ENCODE measurements at places on chromosomes 4 and X.

DNA sequence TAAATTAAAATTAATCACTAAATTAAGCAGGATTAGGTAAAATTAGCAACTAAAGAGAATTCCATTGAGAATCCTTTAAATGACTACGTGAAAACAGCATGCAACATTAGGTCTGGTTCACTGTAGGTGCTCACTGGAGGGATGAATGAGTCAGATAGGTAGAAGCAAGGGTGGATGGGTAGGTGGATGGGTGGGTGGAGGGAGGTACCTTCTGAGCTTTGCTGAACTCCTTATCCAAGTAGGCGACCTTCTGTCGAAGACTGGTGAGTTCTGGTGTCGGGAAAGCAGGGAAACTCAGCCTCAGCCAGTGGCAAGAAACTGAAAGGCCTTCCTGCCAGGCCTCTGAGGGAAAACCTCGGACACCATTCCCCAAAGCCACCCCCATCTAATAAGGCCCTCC is 3.0 kb downstream of the GRIPAP1 start:
- DNase-seq, result no peak

DNA sequence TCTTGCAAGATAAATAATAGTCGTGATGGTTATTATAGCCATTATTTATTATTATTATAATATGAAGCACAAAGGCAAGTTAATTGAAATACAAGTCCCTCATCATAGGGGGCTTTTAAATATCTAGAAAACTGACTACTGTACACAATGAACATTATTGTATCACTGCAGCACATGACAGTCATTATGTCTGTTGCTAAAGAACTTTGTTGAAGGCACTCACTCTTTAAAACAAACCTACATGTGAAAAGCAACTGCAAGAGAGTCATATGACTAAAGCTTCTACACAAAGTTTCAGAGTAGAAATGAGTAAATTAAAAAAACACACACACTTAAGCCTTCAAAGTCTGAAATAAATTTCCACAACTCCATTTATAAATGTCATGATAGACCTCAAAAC is 23.3 kb upstream of the DCAF12L1 start:
- no peak for DNase-seq

- DNase-seq, result no peak
These were observed 17.5 kb downstream of the RBBP7 start for GRCh38 chrX:16852617-16853179.

DNA sequence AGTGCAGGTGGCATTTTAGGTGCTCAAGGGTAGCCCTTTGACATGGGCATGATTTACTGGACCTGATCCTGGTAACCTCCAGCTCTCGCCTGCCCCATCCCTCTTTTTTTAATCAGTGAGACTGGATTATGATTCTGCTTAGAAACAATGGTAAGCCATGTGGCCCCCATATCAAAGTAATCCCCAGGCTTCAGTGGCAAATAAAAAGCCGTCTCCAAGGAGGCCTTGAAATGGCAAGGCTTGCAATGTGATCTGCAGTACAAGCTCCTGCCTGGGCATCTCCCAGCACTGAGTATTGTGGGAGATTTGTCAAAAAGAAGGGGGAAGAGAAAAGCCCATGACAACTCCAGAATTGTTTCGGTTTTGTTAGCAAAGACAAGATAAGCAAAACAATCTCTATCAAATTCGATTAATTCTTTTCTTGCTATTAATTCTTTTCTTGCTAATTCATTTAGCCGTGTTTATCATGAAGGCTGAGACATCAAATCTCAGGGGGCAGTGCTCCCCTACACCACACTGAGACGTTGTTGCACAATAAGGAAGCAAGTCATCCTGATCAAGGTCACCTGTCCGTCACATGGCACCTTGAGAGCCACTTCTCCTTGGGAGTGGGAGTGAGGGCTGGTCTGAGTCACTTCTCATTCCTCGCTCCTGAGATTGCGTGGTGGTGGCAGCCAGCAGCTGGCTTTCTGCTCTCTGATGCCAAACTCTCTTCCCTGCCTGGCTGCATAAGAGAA is 312.7 kb upstream of the GATB start:
- DNase-seq, result peak; percentile 15

DNA sequence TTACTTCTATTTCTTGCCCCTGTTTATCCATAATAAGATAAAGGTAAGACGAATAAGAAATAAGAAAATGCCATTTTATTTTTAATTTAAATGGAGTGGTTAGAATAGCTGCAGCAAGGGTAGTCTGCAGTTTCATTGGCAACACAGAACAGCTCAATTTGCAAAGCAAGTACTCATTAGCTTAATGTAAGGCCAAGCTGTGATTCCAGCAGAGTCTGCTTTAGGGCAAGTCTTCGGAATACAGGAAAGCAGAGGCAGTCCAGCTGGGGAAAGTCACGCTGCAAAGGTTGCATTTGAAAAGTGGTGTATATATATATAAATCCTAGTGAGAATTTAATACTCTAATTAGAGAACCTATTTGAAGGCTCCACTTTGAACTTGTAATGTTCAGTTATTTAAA is 59.0 kb downstream of the ANXA10 start:
- DNase-seq, result no peak
